Cortex of kidney (tissue), 1 donor: ENCODE measurements at places on chromosomes 7 and 10.

- DNase-seq = no peak
Observed at GRCh38 chr7:158160199-158160598, 427.4 kb downstream of the PTPRN2 start.

DNA sequence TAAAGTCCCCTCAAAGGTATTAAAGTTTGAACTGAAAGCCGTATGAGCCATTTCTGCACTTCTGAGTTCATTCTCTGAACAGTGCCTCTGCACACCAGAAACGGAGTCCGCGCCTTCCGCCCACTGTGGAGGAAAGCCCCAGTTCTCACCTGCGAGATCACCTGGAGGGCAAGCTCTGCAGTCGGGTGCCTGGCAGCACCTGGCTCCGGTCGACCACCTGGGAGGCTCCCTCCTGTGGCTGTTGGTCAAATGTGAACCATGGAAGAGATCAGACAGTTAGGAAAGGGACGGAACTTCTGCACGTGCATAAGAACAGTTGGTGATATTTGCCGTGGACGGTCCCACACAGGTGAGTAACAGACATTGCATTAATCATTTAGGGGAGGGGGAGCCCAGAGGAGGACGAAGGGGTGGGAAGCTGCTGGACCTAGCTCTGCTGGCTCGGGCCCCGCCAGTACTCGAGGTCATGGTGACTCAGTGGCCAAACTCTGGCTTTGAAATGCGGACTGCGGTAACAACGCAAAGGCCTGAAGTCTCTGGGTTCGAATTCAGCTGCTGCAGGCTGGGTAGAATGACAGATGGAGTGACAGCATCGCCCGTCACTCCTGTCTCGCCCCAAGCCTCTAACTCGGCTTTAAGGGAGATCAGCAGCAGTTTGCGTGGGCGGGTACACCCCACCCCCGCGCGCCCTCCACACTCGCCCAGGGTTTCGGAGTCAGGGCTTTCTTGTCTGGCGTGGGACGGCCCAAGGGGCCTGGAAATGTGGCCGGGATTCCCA lies 1.7 kb upstream of the DPYSL4 start:
- DNase-seq = no peak

DNA sequence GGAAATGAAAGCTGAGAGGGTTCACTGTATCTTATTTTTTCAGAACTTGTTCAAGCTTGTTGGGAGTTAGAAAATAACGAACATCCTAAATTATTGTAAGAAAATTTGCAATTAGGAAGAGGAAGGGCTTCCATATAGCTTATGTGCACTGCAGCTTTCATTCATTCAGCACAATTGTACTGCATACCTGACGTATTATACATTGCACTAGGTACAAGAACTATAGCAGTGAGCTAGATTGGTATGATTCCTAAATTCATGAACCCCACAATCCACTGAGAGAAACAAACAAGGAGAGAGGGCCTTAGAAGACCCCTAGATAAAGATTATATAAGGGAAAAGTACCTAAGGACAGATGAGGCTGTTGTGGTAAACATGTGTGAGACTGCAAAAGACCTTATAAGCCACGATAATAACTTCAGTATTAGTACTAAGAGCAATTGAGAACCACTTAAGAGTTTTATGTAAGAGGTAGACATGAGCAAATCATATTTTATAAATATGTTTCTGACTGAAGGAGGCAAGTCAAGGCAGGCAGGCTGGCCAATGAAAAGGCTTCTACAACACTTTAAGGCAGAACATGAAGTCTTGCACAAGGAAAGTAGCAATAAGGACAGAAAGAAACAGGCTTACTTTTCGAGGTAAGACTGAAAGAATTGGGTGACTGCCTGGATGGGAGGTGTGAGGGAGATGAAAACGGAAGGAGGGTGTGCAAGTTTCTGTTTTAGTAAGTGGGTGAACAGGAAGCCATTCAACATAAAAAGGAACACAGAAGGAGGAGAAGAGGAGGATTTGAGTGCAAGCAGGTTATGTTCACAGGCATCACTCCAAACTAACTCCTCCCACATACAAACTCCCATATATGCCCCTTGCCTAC lies 77.9 kb upstream of the LRRN3 start:
- DNase-seq = no peak

DNA sequence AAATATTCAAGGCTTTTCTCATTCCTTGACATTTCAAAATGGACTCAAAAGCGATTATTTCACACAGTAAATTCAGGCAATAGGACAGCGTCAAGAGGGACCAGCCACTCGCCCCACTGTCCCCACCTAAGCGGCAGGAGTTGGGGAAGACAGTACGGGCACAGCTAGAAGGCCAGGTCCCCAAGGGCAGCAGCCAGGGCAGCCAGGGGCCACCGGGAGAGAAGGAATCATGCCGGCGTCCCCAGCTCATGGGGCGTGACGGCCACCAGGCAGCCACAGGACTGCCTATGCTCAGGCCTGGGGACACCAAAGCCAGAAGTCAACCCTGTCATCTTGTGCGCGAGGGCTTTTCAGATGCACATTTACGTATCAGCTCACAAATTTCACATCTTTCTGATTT lies 225.7 kb upstream of the PPP2R2D start:
- no peak for DNase-seq

DNA sequence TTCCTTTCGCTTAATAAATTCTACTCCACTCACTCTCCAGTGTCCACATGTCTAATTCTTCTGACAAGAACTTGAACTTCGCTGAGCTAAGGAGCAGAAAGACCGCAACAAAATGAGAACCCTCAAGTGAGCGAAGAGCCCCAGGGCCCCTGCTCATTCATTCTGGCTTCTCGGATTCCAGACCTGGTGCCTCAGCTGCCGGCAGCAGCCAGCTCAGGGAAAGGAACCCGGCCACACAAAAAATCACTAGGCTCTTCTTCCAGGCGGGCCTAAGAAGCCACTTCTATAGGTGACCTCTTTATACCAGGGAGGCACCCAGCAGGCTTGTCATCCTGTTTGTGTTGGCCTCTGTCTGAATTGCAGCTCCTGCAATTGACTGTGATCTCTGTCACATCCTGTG lies 33.3 kb downstream of the OTUD1 start:
- DNase-seq = no peak

DNA sequence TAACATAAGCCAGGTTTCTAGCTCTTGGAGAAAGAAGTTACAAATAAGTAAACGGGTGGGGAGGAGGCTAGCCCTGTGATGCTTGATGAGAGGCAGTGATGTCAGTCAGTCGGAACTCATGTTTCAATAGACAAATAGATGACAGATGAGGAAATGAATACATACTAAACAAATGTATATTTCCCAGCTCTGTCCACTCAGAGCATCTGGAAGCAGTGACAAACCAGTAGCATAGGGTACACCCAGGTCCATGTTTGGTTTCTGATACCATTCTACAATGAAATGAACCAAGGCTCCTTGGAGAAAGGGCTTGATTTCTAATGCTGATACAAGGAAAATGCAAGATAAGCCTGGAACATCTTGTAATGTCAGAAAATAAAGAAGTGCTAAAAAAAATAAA lies 30.6 kb downstream of the PODXL start:
- no peak for DNase-seq

GRCh38 chr7:36775061-36775620 lies 50.8 kb upstream of the AOAH start:
- DNase-seq = no peak

- DNase-seq = no peak
Observed at GRCh38 chr10:33566001-33566400, 231.5 kb upstream of the NRP1 start.

DNA sequence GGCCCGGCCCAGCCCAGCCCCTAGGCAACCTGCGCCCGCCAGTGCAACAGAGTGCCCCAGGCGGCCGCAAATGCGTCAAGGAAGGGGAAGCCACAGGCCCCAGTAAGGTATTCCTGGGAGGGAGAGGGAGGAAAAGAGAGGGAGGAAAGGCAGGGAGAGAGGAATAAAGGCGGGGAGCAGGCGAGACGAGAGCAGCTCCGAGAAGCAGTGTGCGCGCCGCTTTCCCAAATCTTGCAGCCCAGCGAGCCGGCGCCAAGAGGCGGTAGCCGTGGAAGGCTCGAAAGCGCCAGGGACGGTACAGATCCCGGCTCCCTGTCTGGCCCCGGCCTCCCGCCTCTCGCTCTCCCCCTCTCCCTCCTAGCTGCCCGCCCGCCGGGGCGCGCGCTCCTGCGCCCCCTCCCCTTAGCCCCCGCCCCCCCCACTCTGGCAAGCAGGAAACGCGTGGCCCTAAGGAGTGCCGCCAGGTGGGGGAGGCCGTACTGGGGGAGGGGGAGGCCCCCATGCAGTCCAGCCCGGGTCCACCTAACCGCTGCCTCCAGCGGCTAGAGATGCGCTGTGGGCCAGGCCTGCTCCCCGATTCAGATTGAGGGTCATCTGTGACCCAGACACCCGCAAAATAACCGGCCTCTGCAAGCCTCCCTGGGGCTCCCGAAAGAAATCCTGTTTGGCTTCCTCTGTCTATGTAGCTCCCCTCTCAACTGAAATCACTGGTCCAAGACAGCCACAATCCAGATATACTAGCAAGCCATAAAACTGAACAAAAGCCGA lies 4.3 kb downstream of the HOXA10 start:
- no peak for DNase-seq

- no peak for DNase-seq
Observed at GRCh38 chr7:125424721-125425120, 495.1 kb upstream of the POT1 start.

DNA sequence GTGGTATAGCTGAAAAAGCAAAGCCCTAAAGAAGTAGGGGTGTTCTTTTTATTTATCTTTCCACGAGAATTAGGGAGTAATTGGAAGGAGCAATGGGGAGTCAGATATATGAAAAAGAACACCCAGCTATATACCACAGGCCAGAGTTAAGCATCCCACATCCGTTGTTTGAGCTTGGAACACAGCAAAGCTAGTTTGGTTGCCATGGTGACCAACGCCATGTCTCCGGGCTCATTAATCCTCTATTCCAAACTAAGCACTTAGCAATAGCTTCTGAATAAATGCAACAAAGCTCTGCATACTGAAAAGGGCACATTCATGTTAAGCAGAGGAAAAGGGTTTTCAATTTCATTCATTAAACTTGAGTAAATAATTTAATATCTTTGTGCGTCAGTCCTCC lies 23.5 kb downstream of the ASB4 start:
- DNase-seq = no peak

DNA sequence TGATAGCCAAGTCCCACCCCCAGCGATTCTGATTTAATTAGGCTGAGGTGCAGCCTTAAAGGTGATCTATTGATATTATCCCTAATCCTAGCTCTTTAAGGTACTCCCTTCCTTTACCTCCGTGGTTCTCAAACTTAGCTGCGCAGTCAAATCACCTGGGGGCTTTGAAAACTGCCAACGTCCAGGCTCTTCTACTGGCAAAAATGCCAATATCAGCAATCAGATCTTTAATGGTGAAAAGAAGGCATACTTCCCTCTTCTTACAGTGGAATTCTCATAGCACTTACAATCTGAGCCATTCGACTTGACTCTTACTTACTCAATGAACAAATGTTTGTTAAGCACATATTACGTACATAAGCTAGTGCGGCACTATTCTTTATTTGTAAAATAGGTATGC lies 704 bp upstream of the SLC35B4 start:
- no peak for DNase-seq

GRCh38 chr7:94396037-94396431 lies 1.3 kb downstream of the COL1A2 start:
- no peak for DNase-seq

DNA sequence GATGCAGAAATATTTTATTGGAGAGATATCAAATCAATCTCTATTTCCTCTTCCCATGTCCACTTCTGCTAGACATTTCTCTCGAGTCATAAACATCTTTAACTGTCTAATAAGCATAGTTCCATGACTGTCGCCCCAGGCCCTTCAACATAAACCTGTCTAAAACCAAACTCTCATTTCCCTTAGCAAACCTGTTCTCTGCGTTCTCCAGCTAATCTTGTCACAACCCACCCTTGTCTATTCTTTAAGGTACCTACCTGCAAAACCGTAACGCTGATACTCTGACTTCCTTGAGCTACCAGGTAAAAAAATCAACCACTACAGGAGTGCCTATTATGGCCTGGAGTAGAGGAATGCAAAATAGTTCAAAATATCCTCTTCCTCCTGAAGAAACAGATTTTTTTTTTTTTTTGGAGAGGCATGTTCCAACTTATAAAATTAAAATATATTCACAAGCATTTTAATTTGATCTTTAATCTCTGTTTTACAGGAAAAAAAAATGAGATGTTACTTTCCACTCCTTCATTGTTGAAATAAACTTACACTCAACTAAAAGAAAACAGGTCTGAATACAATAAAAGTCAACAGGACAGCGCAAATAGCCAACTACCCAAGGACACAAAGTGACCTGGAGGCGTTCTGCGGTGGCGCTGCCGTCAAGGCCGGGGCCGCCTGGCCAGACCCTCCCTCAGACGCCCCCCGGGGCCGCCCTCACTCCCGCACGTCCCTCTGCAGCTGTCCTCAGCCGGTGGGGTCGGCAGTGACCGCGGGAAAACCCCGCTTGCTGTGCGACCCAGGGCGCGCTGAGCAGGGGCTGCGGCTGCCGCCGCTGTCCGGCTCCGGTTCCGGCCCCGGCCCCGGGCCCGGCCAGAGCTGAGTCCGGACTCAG lies 765 bp downstream of the SLC25A40 start:
- no peak for DNase-seq

- no peak for DNase-seq
Observed at GRCh38 chr10:91758303-91759146, 39.7 kb upstream of the TNKS2 start.

GRCh38 chr7:99106821-99107241 lies 37.1 kb downstream of the SMURF1 start:
- DNase-seq = no peak

- no peak for DNase-seq
Observed at GRCh38 chr10:23870651-23871610, 338.0 kb upstream of the KIAA1217 start.

DNA sequence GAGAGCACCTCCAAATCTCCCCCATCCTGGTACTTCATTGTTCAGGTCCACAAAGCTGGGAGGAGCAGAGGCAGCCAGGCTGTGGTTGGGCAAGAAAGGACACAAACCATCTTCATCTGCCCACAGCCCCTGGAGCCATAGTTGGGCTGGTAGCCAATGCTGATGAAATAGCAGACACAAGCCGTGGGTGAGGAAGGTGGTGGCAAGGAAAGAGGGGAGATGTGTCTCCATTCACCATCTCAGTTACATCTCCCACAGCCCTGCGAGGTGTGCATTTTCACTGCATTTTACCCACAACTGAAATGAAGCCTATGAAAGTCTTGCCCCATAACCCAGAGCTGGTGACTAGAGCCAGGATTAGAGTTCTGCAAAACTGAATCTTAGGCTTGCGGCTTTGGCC lies 35.0 kb downstream of the PIK3AP1 start:
- no peak for DNase-seq

GRCh38 chr7:155408651-155409586 lies 49.0 kb upstream of the EN2 start:
- no peak for DNase-seq
